ENCODE measurements at places on chromosomes 5 and 9.

DNA sequence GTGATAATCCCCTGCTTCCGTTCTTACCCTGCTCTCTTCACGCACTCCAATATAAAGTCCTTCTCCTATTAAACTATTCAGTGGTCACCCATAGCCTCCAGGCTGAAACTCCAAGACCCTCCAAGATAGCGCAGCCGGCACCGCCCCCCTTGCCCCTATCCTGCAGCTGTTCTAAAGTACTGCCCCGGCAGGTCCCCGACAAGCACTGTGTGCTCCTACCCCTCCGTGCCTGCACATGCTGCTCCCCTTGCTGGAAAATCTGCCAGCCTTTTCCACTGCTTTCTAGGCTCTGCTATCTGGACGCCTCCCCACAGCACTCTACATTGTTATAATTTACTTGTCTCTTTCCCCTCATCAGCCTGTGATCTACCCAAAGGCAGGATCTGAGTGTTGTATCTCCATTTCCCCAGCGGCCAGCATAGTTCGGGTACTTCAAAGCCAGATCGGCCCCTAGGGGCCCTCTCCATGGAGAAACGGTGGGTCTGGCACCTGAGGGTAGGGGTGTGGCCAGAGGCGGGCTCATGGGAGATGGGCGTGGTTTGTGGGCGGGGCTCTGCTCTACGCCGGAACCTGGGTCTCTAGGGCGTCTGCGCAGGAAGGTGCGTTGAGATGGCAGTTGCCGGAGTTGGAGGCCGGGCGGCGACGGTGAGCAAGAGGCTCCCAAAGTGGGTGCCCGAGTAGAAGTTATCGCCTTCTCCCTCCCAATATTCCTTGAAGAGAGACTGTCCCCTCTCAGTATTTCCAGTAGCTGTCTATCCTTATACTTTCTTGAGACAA lies 83.5 kb upstream of the RUSC2 start:
- no peak for DNase-seq

DNA sequence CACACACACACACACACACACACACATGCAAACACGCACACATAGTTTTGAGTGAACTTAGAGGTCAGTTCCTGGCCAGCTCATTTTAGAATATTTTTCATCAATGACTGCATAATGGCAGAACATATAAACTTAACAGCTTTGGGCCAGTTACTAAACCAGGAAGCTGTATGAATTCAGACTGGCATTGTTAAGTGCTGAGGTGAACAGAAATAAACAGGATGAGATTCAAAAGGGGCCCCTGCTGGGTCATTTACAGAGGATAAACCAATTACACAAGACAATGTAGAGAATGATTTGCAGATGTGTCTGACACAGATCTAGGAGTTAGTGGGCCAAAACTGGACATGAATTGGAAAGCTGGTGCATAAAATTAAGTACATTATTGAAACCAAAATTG lies 44.6 kb downstream of the MARCHF11 start:
- DNase-seq: no peak

DNA sequence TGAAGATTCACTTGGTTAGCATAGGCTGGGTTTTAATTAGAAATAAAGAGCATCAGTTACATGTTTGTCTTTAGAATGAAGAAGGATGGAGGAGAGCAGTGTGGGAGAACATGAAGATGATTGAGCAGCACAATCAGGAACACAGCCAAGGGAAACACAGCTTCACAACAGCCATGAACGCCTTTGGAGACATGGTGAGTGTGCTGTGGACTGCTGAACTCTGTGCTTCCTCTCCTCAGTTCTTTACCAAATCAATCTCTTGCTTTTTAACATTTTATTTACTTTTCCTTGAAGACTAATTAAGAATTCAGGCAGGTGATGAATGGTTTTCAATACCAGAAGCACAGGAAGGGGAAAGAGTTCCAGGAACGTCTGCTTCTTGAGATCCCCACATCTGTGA lies 38.2 kb upstream of the SPATA31E1 start:
- no peak for DNase-seq

DNA sequence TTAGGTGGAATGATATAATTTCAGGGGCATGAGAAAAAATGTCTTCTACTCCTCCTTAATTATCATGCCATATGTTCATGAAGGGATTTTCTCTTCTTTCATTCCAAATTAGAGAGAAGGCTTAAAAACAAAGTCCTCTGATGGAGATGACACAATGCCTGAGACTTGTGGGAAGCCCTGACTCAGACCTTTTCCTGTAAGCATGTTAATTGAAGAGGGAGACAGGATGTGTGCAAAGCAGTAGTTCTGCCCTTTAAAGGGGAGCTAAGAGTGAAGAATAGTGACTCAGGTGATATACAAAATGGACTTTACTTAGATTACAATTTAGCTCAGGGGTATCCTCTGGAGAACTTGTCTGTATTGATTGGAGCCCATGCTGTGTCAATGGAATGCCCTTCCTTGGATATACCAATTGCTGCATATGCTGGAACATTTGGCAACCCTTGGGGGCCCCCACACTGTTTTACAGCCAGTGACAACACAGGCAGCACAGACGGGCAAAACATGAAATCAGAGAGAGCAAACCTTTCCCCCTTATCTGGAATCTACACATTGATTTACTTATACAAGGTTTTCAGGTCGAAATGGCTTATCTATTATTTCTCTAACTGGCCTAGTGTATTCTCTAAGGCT lies 81.3 kb downstream of the IZUMO3 start:
- DNase-seq: no peak

GRCh38 chr5:150186897-150187296 lies 3.0 kb upstream of the SLC6A7 start:
- DNase-seq: no peak

- no peak for DNase-seq
Measured at GRCh38 chr9:127568618-127568970, 43.5 kb upstream of the STXBP1 start.

DNA sequence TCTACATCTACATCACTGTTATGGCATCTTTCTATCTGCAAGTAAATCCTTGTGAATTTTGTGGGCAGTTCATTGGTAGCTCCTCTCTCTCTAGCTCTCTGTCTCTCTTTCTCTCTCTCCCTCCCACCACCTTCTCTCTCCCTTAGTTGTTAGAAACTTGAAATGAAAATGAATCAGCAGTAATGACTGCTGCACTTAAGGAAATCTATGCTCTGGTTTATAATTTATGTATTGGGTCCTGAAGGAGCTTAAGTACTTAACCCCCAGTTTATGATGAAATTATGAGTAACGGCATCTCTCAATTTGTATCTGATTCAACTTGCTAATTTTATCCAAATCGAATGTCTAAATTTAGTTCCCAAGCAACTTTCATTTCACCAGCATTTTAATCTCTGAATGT lies 52.0 kb upstream of the PTGER4 start:
- no peak for DNase-seq

DNA sequence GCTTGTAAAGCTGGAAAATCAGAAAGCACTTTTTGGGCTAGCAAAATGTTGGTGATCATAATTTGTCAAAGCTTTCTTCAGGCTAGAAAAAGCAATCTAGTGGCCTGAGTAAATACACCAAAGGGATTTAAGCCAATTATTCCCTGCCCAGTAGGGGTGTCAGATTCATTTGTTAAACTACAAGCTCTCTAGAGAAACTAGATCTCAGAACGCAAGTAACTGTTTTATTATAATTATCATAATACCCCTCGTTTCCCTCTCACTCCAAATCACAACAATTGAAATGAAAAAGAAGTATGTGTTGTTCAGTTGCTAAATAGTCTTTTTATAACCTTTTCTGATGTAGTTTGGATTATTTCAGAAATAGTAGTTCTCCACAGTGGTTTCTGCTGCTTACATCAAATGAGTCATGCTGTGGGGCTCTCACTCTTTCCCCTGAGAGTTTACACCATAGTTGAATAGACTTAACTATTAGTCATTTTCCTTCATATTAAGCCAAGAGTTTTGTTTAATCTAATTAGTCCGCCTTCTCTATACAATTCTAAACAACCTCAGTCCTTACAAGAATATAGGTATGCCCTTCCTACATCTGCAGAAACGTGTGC lies 918.6 kb upstream of the DMAC1 start:
- DNase-seq: no peak

GRCh38 chr5:140242890-140243585 lies 59.9 kb downstream of the PFDN1 start:
- DNase-seq: no peak

- DNase-seq: no peak
Measured at GRCh38 chr9:113619491-113620376, 156.2 kb downstream of the RGS3 start.

Data from inflammatory macrophage treated with lipopolysaccharide for 4 hours (primary cell).